ENCODE measurements at places on chromosomes 7 and 10.

DNA sequence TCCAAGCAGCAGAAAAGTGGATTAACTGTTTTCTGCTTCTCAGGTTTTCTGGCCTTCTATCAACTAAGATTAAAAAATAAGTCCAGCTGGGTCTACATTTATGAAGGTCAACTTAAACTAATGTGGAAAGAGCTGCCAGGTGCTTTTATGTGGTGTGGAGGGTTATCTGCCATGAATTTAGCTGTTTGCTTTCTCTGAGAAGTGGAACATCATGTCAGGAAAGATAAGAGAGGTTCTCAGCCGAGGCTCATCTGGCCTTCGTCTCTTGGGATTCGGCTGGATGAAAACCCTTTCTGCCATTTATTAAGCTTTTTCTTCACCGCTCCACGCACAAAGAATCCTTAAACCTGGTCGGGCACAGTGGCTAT, 5.5 kb downstream of the PTPRN2 start:
- no peak for DNase-seq

DNA sequence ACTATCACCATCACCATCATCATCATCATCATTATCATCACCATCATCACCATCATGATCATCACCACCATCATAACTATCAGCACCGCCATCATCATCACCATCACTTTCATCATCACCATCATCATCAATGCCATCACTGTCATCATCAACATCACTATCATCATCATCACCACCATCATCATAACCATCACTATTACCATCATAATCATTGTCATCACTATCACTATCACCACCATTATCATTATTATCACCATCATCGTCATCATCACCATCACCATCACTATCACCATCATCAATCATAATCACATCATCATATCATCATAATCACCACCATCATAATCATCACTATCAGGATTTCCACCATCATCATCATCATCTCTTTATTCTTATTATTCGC, 20.6 kb downstream of the INSIG1 start:
- DNase-seq: no peak

DNA sequence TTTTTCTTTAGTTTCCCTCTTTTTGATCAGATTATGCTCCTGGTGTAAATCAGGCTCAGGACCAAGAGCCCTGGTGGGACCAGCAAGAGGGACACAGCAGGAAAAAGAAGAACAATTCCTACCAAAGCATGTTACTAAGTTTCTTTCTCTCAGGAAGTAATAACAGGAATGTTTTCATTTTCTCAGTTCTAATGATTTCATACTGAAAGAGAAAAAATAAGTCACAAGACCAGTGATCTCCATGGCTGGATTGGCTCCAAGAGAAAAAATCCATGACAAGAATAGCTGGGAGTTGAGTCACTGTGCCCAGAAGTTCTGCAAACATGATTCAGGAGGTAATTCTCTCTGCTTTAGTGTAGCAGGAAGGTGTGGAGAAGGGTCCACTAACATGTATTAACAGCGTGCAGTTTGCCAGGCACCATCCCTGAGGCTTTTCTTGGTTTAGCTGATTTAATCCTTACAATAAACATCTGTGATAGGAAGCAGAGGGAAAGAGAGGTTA, 23.8 kb upstream of the IFIT2 start:
- DNase-seq: peak; percentile 95

- no peak for DNase-seq
Measured at GRCh38 chr7:134565643-134566136, 16.8 kb downstream of the AKR1B15 start.

- no peak for DNase-seq
Measured at GRCh38 chr7:1741751-1742554, 71.9 kb downstream of the ELFN1 start.

DNA sequence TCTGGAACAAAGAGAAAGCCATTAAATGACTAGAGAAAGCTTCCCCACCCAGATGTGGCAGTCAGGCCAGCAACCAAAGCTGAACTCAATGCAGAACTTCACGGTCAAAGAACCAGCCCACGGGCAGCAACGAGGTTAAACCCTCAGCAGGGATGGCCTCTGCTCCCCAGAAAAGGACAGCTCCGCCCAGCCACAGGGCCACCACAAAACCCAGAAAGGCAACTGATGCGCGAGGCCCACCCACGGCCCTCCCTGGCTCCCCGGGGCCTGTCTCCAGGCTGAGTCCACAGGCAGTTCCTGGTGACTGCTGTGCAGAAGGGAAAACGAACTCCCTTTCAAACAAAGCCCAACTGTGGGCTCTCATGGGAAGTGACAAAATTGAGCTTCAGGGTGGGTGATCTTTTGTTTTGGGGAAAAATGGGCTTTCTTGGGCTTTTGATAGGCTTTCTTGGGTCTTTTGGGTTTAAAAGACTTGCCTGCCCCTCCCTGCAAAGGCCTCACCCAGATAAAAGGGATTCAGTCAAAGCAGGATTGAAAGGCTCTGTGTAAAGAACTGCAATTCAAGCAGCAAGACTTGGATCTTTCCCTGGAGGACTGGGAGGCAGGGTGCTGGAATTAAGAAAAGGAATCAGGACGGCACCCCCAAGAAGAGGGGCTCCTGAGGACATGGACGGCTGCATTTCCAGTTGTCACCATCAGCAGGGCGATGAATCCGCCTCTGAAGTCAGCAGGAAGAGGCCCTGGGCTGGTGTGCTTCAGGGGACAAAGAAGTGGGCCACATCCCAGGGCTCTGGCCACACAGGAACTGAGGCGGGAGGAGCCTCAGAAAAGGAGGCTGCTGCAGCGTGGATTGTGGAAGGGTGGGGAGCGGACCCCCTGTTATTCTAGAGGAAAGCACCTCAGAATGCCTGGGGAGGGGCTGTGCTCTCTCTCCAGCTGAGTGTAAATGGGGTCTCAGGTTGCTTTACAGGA, 209.9 kb downstream of the USP6NL start:
- DNase-seq: no peak

DNA sequence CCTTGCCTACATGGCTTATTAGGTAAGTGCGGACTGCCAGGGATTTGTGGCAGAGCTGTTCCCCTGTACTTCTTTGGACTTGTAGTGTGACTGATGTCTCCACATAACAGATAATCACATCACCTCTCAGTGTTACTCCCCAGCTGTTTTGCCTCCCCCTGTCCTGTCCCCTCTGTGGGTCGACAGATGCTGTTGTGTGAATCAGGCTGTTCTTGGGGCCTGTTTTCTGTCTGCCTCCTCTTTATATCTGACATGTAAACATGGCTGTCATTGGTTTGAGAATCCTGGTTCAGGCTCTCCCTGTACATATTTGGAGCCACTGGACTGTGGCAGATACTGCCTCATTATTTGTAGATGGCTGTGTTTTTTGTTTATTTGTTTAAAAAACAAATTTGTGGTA, 22.7 kb downstream of the CCNY start:
- DNase-seq: no peak

DNA sequence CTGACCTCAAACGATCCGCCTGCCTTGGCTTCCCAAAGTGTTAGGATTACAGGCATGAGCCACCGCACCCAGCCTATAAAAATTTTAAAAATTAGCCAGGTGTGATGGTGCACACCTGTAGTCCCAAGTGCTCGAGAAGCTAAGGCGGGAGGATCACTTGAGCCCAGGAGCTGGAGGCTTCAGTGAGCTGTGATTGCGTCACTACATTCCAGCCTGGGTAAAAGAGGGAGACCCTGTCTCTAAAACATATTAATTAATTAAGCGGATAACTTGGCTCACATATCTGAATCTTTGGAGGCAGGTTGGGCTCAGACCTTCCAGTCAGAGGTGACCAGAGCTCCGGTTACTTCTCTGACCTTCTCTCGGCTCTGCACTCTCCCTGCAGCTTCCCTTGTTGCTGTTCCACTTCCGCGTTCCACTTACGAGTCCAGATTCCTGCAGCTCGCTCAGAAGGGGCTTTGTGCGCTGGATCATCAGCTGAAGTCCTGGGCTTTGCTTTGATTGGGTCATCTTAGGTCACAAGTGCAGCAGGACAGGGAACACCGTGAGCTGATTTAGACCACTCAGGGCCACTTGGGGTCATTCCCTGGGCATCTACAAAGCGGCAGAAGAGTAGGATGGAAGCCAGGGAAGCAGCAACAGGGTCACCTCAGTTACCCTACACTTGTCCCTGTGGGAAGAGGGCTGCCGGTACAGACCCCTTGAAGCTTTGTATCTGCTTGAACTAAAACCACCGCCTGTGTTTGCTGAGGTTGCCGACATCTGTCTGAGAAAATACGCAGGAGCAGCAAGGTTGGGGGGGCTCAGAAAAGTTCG, 2.0 kb upstream of the ARPC1B start:
- DNase-seq: no peak

GRCh38 chr7:36918591-36918990, 194.3 kb upstream of the AOAH start:
- no peak for DNase-seq

DNA sequence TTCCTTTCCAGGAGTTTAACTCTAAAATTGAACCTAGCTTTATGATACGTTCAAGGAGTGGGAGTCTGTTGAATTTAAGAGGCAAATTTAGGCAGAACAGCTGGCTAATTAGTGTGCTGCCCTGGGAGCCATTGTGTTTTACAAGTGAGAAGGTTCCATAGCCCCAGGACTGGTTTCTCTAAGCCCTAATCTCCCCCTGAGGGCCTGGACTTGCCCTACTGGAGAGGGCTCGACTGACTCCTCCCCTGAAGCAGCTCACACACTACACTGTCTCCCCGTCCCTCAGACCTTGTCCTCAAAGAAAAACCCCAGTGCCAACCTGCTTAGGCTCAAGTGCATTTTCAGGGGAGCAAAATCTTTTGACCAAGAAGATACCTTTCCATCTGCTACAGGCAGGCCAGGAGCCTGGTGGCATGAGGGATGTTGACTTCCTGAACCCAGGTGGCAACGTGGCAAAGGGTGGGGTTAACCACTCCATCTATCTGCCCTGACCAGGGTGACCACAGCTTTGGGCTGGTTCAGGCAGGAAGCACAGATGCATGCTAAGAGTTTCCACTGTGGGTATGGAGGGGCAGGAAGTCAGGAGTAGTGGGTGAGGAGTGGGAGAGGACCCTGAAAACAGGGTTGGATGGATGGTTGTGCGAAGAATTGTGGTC, 68.9 kb upstream of the CARD11 start:
- DNase-seq: no peak

DNA sequence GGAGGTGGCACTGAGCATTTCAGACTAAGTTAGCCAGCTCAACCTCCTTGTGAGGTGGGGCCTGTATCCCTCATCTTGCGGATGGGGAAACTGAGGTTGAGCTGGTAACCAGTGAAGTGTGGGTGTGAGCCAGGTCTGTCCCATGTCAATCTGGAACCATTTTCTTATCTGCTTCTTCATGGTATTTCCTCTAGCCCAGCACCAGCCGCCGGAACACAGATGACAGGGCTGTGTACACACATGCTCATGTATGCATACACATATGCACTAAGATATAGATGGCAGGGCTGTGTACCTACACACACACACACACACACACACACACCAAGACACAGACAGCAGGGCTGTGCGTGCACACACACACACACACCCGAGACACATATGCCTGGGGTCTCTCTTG, 18.5 kb downstream of the RAMP3 start:
- no peak for DNase-seq

DNA sequence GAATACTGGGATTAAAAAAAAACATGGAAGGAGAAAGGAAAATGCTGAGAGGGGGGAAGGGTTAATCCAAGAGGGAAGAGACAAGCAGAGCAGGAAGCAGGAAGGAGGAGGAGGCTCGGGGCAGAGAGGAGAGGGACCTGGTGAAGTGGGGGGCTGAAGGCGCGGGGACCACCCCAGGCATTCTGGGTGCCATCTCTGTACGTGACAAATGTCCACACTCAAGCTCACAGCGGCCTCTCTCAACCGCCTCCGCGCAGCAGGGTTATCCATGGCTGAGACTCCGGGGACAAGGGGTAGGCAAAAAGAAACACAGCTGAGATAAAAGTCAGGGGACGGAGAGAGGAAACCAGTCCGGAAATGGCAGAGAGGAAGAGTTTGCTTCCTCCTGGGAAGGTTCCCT, 33.9 kb downstream of the EN2 start:
- no peak for DNase-seq

DNA sequence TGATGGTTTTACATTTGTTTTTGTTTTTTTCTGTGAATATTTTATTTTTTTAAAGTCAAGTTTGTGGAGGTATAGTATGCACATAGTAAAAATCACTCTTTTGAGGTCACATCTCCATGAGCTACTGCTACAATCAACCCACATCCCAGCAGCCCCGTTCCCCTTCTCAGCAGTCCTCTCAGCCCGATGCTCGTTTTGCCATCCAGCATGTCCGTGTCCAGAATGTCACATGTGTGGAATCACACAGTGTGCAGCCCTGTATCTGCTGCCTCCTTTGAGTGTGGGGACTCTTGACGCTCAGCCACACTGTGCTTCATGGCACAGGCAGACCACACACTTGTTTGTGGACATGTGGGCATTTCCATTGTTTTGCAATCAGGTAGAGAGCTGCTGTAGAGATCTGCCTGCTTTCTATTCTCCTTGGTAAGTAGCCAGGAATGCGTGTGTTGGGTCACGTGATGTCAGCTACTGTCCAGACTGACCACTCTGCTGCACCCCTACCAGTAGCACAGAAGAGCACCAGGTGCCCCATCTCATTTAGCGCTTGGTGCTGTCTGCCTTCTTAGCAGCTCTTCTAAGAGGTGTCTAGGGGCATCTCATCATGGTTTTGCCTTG, 71.6 kb upstream of the CAMK2B start:
- DNase-seq: no peak

DNA sequence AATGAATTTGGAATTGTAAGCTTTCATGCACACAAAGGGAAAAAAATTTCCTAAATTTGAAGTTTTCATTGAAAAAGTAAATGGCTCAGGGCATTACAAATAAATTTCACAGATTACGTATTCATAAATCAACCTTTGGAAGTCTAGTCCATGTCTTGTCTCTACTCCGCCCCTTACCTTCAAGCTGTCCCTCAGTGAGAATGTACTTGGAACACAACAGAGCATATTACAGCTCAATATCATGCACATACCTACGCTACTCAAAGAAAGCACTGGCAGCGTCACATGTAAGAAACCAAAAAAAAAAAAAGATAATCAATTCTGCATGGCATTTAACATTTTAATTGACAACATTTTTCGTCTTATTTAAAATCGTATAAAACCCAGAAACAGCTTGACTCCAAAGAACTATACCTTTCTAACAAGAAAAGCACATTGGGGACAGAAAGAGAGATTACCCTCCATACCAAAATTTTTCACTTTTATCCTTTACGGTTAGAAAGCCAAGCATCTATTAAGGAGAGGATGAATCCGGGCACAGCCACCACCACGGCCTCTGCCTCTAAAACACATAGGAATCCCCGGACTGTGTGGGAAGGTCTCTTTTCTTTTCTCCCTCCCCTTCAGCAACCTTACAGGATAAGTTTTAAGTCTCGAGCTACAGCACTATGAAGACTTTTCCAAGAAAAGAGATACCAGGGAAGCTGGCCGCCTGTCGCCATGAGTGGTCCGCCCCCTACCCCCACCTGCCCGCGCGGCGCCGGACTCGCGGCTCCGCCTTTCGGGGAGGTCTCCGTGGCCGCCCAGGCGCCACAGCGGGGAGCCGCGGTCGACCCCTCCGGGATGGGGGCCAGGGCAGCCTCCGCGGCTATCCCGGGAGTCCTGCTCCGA, 1.1 kb downstream of the JMJD1C start:
- DNase-seq: no peak

DNA sequence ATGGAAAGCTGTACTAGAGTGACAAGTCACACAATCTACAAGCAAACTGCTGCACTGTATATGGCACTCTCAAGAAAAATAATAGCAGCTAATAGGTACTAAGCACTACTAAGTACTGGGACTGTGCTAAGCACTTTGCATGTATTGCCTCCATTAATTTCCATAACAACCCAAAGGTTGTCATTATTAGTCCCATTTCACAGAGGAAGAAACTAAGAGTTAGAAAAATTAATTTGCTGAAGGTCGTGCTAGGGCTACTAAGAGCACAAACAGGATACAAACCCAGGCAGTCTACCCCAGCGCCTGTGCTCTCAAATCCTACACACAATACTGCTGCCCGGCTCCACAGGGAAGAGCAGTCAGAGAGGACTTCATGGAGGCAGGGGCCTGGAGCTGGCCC, 51.7 kb downstream of the DLG5 start:
- DNase-seq: no peak

All from fibroblast of skin of left biceps (primary cell).